ENCODE measurements at places on chromosomes 12 and 14.

DNA sequence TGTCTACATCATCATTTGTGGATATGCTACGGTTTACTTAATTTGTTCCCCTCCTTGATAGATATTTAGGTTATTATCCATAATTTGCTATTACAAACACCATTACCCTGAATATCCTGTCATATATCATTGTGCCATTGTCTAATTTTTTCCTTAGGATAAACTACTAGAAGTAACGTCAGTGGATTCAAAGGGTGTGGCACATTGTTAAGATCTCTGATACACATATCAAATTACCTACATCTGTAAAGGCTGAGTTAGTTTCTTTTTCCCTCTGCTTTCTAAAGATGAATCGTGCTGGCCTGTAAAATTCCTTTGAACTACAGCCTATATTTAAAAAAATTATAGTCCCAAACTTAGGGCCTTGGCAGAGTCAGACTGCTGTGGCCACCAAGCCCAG is 53.9 kb upstream of the STRN3 start:
- peak; percentile 41 for DNase-seq

DNA sequence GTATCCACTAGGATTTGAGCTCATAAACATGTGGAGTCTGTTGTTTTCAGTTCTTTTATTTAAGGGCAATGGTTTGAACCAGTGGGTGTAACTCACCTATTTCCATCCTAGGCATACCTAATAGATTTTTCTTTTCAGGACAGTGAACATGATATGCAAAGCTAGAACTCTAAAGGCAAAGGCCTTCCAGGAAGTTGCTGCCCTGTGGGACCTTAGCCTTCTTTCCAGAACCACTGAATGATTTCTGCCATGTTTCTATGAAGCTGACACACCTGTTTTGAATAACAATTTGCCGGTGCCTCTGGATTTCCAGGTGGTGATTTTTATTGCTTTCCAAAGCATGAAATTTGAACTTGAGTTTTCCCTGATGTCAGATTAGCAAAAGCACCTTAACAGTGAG is 372.9 kb upstream of the FAR2 start:
- DNase-seq = no peak

GRCh38 chr14:105137481-105138020 is 31.0 kb downstream of the JAG2 start:
- DNase-seq = no peak

- DNase-seq = no peak
Measured at GRCh38 chr14:61992926-61993325, 230.7 kb downstream of the SNAPC1 start.

DNA sequence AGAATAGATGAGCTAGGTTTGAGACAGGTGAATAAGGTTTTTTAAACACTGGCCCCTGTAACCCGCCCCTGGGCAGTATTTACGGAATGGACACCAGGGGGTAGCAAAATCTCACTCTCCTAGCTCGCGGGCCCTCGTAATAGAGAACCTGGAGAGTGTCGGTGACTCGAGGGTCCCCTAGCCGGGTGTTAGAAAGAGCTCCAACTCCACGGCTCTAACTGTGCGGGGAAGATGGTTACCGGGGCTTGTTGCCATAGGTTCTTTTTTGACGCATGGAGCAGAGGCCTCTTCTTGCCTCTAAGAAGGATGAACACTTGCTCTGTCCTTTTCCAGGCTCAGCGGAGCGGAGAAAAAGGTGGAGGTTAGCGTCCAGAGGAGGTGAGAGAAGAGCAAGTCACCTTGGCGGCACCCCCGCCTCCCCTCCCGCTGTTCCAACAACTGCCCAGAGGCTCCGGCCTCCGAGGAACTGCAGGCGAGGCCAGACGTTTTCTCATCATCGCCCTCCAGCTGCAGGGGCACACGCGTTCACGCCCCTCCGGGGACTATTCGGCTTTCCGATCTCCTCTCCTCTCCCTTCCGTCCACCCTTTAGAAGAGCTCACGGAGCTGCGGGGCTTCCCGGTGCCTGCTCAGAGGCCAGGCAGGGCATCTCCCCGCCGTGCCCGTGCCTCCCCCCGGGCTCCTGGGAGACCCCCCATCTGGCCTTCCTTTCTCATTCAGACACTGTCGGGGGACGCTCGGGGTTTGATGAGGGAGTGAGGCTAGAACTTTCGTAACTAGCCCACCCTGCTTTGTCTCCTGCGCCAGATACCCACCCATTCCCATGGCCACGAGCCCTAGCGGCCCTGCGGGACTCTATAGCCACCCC is 1.4 kb upstream of the ARHGEF40 start:
- DNase-seq = peak; percentile 28

- DNase-seq = no peak
Measured at GRCh38 chr12:111570084-111570961, 28.8 kb downstream of the ATXN2 start.

- DNase-seq = no peak
Measured at GRCh38 chr14:103311171-103311997, 22.7 kb upstream of the EIF5 start.

- DNase-seq = no peak
Measured at GRCh38 chr12:31023271-31023724, 50.4 kb upstream of the DDX11 start.

GRCh38 chr12:123516216-123516780 is 17.2 kb downstream of the RILPL1 start:
- DNase-seq = no peak

DNA sequence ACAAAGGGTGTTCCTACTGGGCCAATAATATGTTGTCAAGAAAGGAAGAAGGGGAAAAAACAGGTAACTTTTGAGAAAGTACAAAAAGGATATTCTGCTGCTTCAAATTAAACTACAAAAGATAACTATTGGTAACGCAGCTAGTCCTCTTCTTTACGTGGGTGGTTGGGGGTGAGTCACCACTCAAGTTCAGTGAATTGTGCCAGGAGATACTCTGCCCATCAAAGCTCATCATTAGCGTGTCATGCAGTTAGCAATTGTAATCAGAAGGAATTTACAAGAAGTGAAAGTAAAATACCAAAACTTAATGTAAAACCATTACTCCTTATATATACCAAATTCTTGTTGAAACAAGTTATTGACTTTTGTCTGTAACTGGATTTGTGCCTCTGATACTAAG is 342.0 kb downstream of the NPAS3 start:
- DNase-seq = no peak

- DNase-seq = no peak
Measured at GRCh38 chr12:124964251-124964650, 24.7 kb downstream of the DHX37 start.

DNA sequence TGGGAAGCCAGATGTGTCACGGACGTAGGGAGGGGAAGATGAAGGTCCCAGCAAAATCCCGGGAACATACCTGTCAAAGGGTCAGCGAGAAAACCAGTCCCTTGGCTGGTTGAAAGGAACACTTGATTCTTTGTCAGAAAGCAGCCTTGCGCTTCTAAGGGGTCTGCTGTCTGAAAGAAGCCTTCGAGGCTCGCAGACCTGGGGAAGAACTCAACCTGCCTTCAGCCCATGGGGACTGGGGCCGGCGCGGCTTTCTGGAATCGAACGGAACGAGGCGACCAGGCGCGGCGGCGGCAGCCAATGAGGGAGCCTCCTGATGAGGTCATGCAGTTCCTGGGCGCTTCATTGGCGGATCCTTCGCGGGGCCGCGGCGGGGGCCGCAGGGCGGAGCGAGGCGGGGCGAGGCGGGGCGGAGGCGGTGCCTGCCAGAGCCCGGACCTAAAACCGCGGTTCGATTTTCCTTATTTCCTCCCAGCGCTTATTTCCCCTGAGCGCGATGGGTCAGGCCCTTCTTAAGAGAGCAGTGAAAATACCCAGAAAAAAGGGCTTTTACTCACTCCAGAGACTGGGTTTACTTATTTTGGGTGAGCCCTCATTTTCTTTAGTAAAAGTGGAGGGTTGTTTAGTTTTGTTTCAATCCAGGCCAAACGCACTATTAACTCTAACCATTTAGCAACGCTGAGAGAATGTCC is 11.8 kb upstream of the TTC7B start:
- peak; percentile 89 for DNase-seq

GRCh38 chr12:31259136-31259886 is 66.6 kb downstream of the SINHCAF start:
- no peak for DNase-seq

GRCh38 chr14:69945912-69946311 is 66.7 kb downstream of the SMOC1 start:
- no peak for DNase-seq

GRCh38 chr12:116222358-116222757 is 55.1 kb downstream of the MED13L start:
- peak; percentile 69 for DNase-seq

GRCh38 chr14:101088395-101088667 is 184.8 kb upstream of the RTL1 start:
- DNase-seq = no peak

GRCh38 chr12:10756194-10756593 is 33.1 kb upstream of the YBX3 start:
- DNase-seq = no peak

GRCh38 chr14:93714605-93715004 is 73.7 kb downstream of the PRIMA1 start:
- DNase-seq = no peak

- no peak for DNase-seq
Measured at GRCh38 chr14:47153746-47154145, 502.2 kb upstream of the RPL10L start.

GRCh38 chr14:22872033-22872832 is 693 bp downstream of the LRP10 start:
- peak; percentile 88 for DNase-seq
